Fibroblast of lung (primary cell): ENCODE measurements at places on chromosomes 3 and 15. TPM values are rescaled to one million over a fixed set of nuclear protein-coding genes. Genes with fewer than 3 reads are reported as not detected.

SNUPN gene
- polyA plus RNA-seq = 32.1 and 35.9 TPM in 2 replicates

ISLR gene
- 17.3 and 34.0 TPM in 2 replicates for polyA plus RNA-seq

DNA sequence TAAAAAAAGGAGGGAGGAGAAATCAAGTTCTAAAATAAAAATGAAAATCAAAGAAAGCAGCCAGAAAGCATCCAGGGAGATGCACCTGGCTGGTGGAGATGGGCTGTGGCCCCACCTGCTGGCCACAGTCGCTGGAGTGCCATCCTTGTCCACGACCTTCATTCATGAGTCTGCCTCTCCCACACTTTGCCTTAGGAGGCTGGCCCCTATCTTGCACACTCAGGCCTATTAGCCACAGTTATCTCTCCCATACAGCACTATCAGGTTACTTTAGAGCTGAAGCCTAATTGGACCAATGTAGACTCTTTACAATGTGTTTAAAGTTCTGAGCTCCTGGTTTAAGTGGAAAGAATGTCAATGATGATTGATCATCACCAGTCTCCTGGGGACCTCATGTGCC is 392.0 kb upstream of the RORA start:
- no peak overlapping the region for H3K27ac ChIP-seq
- no peak overlapping the region for H3K4me3 ChIP-seq
- H3K4me1 ChIP-seq = no peaks in the 10 kb centered on the region
- no peaks in the 10 kb centered on the region for H3K36me3 ChIP-seq

GRCh38 chr3:27081566-27081965 is 287.6 kb downstream of the NEK10 start:
- no peaks in the 10 kb centered on the region for H3K36me3 ChIP-seq
- H3K27me3 ChIP-seq = no peaks in the 10 kb centered on the region
- H3K4me1 ChIP-seq = no peaks in the 10 kb centered on the region
- H3K4me3 ChIP-seq = no peak overlapping the region
- no peak overlapping the region for H3K27ac ChIP-seq

DNA sequence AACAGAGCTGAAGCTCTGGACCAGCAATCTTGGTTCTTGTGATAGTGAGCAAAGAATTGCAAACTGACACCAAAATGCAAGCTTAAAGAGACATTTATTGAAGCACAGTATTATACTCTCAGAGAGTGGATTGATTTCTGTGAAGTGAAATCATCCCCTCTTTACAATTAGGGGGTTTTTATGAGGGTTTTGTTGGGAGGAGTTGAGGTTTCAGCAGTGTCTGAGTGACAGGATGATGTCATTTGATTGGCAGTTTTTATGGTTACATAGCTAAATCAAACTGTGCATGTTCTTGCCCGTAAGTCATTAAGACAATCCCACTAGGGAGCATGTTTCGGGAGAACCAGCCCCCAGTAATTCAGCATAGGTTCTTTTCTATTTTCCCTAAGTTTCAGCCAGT is 1200.5 kb downstream of the SI start:
- no peak for DNase-seq
- no peaks in the 10 kb centered on the region for H3K36me3 ChIP-seq

DNA sequence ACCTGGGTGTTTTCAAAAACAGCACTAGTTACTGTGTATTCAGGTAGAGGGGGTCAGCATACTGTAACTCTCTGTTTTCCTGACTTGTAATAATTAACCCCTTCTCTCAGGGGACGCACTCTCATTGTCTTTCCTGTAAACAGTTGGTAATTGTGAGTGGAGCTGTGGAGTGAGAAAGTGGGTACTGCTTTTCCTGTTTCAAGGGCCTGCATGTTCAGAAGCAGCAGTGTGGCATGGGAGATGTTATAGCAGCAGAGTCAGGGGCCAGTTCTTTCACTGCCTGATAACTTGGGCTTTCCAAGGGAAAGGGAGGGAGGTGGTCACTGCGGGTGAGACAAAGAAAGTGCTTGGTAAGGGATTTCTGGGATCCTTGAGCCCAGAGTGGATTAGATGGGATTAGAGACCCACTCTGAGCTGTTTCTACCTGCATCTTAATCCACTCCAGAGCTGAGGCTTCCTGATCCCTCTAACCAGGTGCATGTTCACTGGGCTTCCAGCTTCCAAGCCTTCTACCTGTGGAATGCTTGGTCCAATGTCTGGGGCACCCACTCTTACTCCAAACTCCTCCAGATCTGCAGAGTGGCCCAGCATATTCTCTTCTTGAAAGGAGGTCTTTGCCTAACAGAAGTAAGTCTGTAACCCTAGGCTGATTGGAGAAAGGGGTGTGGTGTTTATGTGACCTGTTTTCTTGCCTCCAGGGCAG is 105.2 kb downstream of the RPLP1 start:
- no peak overlapping the region for H3K4me3 ChIP-seq
- H3K27me3 ChIP-seq = peaks cover 6% of the 10 kb centered on the region
- no peaks in the 10 kb centered on the region for H3K36me3 ChIP-seq
- H3K4me1 ChIP-seq = peaks cover 3% of the 10 kb centered on the region
- no peak for DNase-seq

DNA sequence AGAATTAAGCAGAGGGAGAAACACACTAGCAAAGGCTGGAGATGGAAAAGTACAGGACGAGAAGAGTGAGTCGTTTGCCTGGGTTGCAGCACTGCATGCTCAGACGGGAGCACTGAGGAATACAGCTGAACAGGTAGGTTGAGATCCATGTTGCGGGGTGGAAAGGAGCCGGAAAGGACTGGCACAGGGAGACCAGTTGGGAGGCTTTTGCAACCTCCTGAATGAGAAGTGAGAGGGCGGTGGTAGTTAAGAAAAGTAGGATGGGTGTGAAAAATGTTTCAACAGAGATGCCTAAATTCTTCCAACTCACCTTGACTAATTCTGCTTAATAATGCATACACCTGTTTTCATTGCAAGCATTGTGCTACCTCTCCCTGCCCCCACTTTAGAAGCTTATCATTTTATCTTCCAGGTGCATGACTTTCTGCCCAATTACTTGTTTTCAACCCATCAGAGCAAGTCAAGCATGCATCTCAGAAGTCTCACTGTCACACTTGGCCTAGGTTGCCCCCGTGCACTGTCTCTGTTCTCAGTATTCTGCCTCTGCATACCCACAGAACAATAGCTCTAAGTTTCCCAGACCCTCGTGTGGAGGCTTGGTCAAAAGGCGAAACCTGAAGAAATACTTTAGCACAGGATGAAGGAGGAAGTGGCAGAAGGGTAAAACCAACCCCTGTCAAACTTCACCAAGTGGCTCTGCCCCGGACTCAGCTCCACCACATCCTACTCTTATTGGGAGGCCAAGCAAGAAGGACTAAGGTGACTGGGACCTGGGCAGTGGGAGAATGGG is 199.3 kb upstream of the BCL6 start:
- no peaks in the 10 kb centered on the region for H3K27me3 ChIP-seq
- H3K36me3 ChIP-seq = no peaks in the 10 kb centered on the region
- no peak overlapping the region for H3K27ac ChIP-seq
